ENCODE measurements at places on chromosomes 4 and X.

- no peak for DNase-seq
Measured at GRCh38 chrX:110519906-110520452, 161.3 kb downstream of the RTL9 start.

- DNase-seq = no peak
Measured at GRCh38 chrX:41689711-41690110, 938 bp downstream of the GPR34 start.

DNA sequence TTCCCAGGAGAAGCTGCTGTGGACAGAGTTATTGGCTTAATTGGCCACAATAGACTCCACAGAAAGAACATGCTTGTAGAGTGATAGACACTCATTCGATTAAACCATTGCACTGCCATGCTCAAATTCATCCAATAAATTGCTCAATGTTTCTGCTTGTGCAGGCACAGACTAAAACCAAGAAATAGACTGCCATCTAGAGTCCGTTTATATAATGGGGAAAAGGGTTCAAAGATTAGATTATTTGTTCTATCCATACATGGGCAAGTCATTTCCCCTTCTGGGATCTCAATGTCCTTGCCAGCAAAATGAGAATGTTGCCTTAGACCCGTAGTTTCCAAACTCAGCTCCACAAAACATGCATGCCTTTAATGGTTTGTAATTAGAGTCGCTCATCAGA lies 8.7 kb downstream of the SMIM10 start:
- no peak for DNase-seq

- peak; percentile 51 for DNase-seq
Measured at GRCh38 chr4:7806338-7807090, 133.1 kb downstream of the AFAP1 start.

DNA sequence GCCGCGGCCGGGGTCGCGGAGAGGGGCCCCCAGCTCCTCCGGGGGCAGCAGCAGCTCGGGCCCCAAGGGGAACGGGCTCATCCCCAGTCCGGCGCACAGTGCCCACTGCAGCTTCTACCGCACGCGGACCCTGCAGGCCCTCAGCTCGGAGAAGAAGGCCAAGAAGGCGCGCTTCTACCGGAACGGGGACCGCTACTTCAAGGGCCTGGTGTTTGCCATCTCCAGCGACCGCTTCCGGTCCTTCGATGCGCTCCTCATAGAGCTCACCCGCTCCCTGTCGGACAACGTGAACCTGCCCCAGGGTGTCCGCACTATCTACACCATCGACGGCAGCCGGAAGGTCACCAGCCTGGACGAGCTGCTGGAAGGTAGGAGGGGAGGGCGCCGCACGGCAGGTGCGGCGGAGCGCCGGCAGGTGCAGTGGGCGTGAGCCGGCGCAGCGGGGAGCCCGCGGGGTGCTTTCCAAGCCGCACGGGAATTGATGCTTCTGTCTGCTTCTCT lies 886 bp downstream of the DCLK2 start:
- peak; percentile 61 for DNase-seq

- DNase-seq = peak; percentile 82
Measured at GRCh38 chrX:119477812-119478232, 9.6 kb downstream of the SLC25A5 start.

- no peak for DNase-seq
Measured at GRCh38 chr4:101807351-101807750, 16.8 kb downstream of the BANK1 start.

- no peak for DNase-seq
Measured at GRCh38 chr4:121306931-121307330, 73.9 kb downstream of the QRFPR start.

Measured in body of pancreas (tissue), 4 donors.